Brain pericyte (primary cell): ENCODE measurements at places on chromosomes 1 and 21.

DNA sequence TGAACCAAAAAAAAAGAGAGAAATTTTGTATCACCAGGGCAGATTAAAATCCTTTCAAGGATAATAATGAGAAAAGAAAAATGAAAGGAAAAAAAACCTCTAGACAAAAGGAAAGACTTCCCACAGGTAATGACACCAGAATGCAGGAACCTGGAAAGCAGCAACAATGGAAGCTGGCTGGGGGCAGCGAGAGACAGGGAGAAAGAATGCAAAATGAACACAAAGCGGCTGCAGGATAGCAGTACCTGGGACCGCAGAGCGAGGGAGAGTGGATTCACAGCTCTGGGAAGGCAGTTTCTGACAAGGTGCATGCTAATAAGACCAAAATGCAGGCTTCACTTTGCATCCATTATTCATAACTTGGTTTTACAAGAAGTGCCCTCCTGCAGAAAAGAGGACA, 349.0 kb downstream of the SIPA1L2 start:
- DNase-seq: no peak

- DNase-seq: no peak
These were observed 2.6 kb upstream of the C1orf198 start for GRCh38 chr1:230870916-230871315.

DNA sequence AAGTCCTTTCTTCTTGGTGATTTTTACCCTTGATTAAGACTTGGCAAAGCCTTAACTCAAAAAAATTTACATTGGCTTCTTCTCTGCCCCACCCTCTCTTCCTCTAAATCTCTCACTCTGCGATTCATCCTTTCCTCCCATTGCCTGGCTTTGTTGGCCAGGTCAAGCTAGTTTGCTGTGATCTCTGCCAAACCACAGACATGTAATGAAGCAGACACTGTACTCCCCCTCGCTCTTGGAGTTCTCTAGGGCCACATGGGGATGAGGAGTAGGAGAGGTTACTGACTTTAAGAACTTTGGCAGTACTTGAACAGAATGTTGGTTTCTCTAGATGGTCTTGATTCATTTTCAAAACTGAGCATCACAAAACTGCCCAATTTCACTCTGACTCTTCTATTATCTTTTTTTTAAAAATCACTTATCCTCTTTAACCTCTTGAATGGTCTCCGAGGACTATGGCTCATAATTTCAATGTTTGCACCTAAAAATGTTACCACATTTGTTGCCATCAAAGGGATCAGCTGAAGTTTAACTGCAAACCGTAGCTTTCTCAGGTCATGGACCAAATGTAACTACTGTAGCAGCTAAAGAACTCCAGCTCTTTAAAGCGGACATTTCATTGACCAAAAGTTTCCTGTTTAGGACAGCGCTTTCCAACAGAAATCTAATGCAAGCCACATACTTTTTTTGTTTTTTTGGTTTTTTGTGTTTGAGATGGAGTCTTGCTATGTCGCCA, 62.7 kb upstream of the IPO9 start:
- peak; percentile 59 for DNase-seq

DNA sequence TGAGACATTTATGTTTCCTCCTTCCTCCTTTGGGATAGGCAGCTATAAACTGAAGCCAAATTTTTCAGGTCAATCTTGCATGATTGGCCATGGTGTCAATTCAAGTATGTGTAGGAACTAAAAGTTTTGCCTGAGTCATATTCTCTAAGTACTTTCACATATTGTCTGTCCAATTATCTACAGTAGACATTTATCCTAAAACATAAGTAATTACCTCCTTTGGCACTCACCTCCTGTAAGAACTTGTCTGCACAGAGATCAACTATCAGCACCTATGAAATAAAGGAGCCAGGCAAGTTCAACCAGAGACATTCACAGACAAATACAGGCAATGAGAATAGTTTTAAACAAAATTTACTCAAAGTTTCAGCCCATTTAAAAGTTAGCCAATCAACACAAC, 14.2 kb upstream of the BCAS2 start:
- no peak for DNase-seq

GRCh38 chr1:11178021-11179015, 10.8 kb upstream of the ANGPTL7 start:
- no peak for DNase-seq

DNA sequence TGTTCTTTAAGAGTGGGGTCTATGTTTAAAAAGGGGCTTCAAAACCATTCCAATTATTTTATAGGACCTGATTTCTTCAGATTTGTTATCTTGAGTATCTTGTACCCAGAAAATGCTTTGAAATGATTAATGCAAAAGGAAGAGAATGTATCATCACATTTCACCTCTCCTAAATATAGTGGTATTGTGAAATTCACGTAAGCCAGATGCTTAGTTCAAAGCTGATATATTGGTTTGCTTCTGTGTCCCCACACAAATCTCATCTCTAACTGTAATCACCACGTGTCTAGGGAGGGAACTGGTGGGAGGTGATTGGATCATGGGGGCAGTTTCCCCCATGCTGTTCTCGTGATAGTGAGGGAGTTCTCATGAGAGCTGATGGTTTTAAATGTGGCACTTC, 8.5 kb downstream of the SOAT1 start:
- DNase-seq: no peak

GRCh38 chr1:67053535-67053784, 488 bp downstream of the SLC35D1 start:
- no peak for DNase-seq

GRCh38 chr1:44543786-44544185, 130.5 kb downstream of the TMEM53 start:
- no peak for DNase-seq

- peak; percentile 10 for DNase-seq
These were observed 306.2 kb downstream of the TTLL7 start for GRCh38 chr1:83692524-83693381.

GRCh38 chr21:28705616-28706015, 287.1 kb downstream of the LTN1 start:
- no peak for DNase-seq

DNA sequence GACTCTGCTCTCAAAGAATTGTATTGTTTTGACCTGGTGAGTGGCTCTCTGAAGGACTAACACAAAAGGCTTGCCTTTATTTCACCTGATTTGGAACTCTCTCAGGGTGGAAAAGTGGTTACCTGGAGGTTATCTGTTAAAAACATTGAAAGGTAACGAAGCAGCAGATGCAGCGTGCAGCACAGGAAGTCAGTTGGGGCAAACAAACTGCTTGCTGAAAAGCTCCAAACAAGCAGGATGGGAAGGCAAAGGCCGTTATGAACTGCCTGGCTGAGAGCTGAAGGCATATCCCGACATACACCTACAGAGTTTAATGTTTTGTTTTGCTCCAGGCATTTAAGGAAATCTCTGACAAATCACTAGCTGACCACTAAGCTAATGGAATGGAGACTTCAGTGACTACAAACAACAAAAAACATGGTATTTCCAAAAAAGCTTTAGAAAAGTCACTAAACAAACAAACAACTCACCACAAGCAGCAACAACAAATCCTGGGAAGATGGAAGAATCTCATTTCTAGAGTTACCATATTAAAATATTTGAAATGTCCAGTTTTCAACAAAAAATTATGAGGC, 44.3 kb upstream of the BATF3 start:
- no peak for DNase-seq

DNA sequence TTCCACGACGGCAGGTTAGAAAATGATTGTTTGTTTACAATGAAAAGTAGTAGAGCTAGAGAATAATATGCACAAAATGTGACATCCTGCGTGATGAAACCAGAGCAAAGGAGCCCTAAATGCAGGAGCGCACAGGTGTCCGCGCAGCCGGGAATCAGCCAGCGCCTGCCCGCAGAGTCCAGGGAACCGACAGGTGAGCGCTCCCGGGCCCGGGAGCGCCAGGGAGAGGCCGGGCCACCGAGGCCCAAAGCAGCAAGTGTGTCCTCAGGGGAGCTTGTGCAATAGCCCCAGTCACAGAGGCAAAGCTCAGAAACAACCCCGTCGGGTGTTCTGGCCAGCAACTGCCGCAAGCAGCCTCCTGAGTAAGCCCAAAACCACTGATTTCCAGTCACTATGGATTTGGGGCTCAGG, 789 bp upstream of the GALE start:
- no peak for DNase-seq

GRCh38 chr21:35396655-35397054, 347.6 kb upstream of the RUNX1 start:
- DNase-seq: no peak

GRCh38 chr1:82273816-82274215, 473.1 kb downstream of the ADGRL2 start:
- DNase-seq: no peak
